ENCODE measurements at places on chromosomes 6 and 20. TPM values are rescaled to one million over a fixed set of nuclear protein-coding genes. Genes with fewer than 3 reads are reported as not detected.

The MAS1 gene
- under 0.01 TPM for total RNA-seq

GRCh38 chr6:119079283-119079809 lies 882 bp upstream of the FAM184A start:
- peaks cover 9% of the 10 kb centered on the region for H3K4me1 ChIP-seq
- DNase-seq: no peak
- no peaks in the 10 kb centered on the region for H3K36me3 ChIP-seq
- no peak overlapping the region for H3K27ac ChIP-seq
- H3K4me3 ChIP-seq: peak overlapping the region; percentile 65
- peaks cover 14% of the 10 kb centered on the region for H3K27me3 ChIP-seq

GRCh38 chr20:931401-931800 lies 15.3 kb upstream of the ANGPT4 start:
- no peak overlapping the region for H3K27ac ChIP-seq
- no peaks in the 10 kb centered on the region for H3K27me3 ChIP-seq
- no peak overlapping the region for H3K4me3 ChIP-seq
- no peak for DNase-seq
- no peaks in the 10 kb centered on the region for H3K36me3 ChIP-seq

DNA sequence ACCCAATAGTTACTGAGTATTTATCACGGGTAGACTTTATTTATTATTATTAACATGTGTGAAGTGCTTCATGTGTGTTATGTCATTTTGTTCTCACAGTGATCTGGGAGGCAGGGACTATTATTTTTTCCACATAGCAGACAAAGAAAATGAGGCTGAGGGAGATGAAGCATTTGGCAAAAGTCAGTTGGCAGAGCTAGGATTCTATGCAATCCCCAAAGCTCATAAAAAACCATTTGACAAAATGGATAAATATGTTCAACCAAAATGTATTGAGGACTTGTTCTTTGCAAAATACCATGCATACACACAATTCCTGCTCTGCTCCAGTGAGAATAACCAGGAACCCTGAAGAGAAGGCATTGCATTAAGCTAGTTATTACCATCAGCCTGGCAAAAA lies 184.4 kb downstream of the HS3ST5 start:
- H3K4me1 ChIP-seq: no peaks in the 10 kb centered on the region
- no peak overlapping the region for H3K4me3 ChIP-seq
- no peaks in the 10 kb centered on the region for H3K36me3 ChIP-seq
- no peak for DNase-seq

The RAMACL gene
- total RNA-seq: 0.28 TPM

DNA sequence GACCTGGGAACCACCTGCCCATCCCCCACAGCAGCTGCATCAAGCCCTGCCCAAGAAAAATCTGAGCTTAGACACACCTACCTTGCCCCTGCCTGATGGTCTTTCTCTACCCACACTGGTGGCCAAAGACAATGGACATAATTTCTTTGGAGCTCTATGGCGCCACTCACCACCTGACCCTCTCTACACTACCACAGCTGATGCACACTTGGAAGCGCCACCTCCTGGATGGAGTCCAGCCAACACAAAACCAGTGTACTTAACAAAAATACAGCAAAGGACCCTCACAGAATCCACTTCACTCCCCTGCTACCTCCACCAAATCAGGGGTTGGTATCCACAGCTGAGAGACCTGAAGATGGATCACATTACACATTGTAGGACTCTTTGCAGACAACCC lies 39.7 kb upstream of the CLVS2 start:
- DNase-seq: no peak
- no peaks in the 10 kb centered on the region for H3K27me3 ChIP-seq
- H3K36me3 ChIP-seq: no peaks in the 10 kb centered on the region
- no peak overlapping the region for H3K4me3 ChIP-seq

The QRSL1 gene
- total RNA-seq: 12.3 TPM

DNA sequence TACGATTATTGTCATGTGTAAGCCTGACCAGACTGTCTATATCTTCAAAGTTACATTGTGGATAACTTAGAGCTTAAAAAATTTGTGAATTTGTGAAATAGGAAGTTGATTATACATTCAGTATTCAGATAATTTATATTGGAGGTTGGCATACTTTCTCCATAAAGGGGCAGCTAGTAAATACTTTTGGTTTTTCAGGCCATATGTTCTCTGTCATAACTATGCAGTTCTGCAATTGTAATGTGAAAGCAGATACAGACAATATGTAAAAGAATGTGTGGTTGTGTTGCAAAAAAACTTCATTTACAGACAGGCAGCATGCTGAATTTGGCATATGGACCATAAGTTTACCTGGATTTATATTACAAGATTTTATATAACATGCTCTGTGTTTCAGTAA lies 29.3 kb downstream of the HSF2 start:
- DNase-seq: no peak
- peaks cover 47% of the 10 kb centered on the region for H3K36me3 ChIP-seq
- H3K4me3 ChIP-seq: no peak overlapping the region
- no peaks in the 10 kb centered on the region for H3K4me1 ChIP-seq
- H3K27ac ChIP-seq: no peak overlapping the region

GRCh38 chr20:9460518-9460917 lies 53.9 kb upstream of the LAMP5 start:
- H3K27ac ChIP-seq: no peak overlapping the region
- no peaks in the 10 kb centered on the region for H3K4me1 ChIP-seq
- no peaks in the 10 kb centered on the region for H3K27me3 ChIP-seq
- H3K4me3 ChIP-seq: no peak overlapping the region
- DNase-seq: no peak
- peaks cover 7% of the 10 kb centered on the region for H3K36me3 ChIP-seq

DNA sequence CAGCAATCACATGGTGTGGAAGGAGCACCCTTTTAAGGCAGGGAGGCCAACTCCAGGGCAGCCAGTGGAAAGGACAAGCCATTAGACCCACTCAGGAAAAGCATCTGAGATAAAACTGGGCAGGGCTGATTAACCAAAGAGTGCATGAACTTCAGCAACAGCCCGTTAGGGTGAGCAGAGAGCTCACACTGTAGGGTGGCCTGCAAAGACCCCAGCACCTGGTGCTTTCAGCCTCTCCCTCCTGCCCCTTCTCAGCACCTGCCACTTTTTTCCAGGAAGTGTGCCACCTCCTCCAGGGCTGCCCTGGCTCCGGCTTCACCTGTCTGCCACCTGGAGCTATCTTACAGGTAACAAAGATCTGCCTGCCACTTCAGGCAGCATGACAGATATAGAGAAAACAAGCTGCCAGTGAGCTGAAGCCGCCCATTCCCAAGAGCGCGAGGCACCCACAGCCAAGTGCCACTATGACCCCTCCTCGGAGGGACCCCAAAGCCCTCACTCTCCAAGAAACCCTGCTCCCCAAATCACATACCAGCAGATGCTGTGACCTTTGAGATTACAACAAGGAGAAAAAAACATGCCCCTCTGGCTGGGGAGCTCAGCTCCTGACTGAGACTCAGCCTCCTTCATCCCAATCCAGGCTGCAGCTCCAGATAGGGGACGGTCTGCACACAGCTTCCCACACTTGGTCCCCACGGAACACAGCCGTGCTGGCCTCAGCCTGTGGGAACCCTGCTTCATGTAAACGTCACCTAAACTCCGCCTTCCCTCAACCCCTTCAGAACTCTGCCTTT lies 71.2 kb downstream of the ABHD12 start:
- H3K4me3 ChIP-seq: no peak overlapping the region
- peak overlapping the region; percentile 11 for H3K27ac ChIP-seq
- H3K27me3 ChIP-seq: no peaks in the 10 kb centered on the region
- H3K4me1 ChIP-seq: no peaks in the 10 kb centered on the region
- H3K36me3 ChIP-seq: peaks cover 33% of the 10 kb centered on the region
- no peak for DNase-seq

DNA sequence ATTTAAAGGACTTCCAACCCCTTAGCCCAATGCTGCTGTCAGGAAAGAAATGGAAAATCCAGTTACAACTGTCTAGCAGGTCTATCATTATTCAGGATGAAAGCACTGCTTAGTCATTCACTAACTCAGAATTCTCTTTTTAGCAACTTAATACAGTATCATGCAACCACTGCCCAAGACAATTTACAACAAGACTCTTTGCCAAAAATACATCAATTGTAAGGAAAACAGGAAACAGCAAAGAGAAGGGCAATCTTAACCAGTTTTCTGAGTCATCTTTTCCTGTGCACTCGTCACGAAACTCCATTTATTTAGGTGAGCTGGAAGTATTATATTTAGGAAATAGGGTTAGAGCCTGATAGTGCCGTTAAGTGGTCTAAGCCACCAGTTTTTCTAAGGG lies 1197.7 kb upstream of the CITED2 start:
- no peaks in the 10 kb centered on the region for H3K36me3 ChIP-seq
- H3K27me3 ChIP-seq: no peaks in the 10 kb centered on the region

DNA sequence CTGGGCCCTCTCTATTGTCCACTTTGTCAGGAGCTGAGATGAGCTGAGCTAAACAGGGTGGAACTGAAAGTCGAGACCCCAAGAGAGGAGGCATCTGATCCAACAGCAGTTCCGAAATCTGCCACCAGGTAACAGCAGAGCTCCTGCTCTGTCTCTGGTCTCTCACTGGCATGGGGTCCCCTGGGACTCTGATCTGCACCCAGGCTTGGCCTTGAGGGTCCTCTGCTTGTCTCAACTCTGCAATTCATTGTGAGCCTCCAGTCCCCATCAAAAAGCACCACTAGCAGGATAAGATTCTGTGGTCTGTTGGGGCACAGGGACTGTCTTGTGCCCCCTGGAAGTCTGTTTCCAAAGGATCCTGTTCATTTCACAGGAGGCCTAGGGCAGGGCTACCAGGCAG lies 62.5 kb upstream of the TOP1 start:
- H3K27ac ChIP-seq: no peak overlapping the region
- peaks cover 13% of the 10 kb centered on the region for H3K27me3 ChIP-seq
- peaks cover 11% of the 10 kb centered on the region for H3K4me1 ChIP-seq
- H3K36me3 ChIP-seq: no peaks in the 10 kb centered on the region
- DNase-seq: no peak
- H3K4me3 ChIP-seq: no peak overlapping the region

DNA sequence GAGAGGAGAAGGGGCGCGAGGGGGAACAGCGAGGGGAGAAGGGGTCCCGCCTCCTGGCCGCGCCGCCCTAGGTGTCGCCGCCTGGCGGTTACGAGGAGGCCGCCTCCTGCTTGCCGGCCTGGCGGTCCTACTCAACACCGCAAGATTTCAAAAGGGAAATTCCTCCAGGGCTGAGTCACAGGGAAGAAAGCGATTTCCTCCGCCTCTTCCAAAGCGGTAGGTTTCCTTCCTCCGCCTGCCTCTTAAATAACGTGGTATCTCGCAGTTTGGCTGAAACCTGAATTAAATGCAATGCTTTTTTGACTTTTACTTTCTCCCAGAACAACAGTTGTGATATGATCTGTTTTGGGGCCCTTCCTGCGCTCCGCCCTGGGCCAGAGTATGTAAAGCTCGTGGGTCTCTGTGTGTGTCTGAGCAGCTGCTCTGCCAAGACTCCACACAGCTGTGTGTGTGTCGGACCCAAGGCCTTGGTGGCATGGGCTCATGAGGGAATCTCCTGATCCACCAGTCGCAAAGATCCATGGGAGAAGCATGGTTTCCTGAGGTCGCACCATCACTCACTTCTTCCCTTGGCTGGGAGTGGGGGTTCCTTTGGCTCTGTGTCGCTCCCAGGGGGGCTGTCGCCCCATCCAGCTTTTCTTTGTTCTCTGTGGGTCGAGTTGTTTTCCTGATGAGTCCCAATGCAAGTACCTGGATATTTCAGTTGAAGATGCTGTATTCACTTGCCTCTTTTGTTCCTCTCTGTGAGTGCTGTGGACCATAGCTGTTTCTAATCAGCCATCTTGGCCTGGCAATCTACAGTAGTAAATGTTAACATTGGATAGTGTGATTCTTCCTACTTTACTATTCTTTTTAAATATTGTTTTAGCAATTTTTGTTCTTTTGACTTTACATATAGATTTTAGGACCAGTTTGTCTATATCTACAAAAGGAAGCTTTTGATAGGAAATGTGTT lies 31.6 kb upstream of the NOTCH4 start:
- peaks cover 14% of the 10 kb centered on the region for H3K27me3 ChIP-seq
- peak overlapping the region; percentile 61 for H3K27ac ChIP-seq
- H3K4me1 ChIP-seq: peaks cover 3% of the 10 kb centered on the region
- H3K36me3 ChIP-seq: no peaks in the 10 kb centered on the region

All from thymus (tissue), 14 donors.